ENCODE measurements at places on chromosomes 7 and 10.

DNA sequence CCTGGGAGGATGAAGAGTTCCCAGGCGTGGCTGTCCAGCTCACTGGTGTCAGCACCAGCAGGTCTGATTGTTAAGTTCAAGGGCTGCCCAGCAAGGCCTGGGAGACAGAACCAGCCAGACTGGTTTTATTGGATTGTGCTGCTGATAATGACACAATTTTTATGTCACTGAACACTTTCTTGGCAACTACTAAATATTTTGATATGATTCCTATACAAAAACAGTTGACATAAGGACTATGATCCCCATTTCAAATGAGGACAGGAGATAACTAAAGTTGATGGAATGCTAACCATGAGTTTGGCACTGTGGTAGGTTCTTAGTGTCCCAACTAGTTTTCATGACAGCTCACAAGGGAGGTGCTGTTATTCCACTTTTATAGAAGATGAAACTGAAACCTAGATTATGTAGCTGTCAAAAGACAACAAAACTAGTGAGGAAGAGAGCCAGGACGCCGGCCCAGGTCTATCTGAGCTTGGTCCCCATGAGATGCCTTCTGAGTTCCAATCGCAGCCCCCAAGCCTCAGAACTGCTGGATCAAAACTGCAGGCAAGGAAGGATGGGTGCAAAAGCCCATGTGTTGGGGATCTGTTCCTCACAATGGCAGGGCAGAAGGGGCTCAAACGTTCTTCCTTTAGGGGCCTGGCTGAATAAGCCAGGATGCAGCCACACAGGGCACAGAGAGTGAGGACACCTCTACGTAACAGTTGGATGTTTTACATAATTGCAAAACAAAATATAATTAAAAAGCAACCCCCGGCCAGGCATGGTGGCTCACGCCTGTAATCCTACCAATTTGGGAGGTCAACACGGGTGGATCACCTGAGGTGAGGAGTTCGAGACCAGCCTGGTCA lies 52.8 kb downstream of the COBL start:
- DNase-seq, result no peak

DNA sequence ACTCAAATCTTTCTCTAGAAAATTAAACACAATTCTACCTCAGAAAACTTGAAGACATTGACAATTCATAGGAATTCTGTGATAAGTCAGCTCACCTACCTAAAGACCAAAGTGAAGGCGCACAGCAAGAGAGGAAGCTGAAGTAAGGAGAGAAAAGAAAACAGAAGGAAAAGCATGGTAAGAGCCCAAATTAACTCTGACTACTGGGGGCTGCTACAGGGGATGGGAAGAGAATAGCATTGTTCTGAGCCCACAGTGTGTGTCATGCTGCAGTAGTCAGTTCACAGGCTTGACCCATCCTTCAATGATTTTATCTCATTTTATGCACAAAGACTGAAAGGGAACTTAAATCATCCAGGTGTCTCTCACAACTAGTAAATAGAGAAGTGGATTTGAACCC lies 111.3 kb downstream of the PTEN start:
- no peak for DNase-seq

DNA sequence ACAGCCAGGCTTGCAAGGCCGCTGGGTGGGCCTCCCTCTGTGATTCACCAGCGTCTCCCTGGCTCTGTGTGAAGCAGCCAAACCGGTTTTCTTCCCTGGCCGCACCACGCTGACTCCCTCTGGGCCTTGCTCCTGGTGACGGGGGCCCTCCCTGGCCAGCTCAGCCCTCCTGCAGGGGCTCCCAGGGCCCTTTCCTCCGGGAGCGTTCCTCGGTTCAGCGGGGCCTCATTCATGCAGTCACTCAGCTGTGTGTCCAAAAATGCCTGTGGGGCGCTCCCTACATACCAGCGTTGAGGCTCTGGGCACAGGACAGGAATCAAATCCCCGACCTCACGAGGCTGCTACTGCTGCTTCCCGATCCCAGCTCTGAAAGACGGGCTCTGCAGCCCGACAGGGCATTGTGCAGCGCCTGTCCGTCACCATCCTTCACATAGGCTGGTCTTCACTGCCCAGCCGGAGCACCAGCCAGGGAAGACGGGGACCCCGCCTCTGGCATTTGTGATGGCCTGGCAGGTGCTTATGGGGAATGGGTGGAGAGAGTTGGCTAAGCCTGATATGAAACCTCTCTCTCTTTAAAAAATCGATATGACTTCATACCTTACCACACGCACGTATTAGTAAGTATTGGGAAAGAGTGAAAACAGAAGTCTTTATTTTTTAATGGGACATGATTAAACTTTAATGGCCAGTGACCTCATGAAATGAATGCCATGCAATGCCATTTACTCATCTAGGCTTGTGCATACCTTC lies 110.0 kb upstream of the SHH start:
- no peak for DNase-seq

GRCh38 chr10:547591-548081 lies 141.8 kb downstream of the DIP2C start:
- no peak for DNase-seq

- no peak for DNase-seq
These were observed 371.7 kb upstream of the PRKCQ start for GRCh38 chr10:6951732-6952131.

DNA sequence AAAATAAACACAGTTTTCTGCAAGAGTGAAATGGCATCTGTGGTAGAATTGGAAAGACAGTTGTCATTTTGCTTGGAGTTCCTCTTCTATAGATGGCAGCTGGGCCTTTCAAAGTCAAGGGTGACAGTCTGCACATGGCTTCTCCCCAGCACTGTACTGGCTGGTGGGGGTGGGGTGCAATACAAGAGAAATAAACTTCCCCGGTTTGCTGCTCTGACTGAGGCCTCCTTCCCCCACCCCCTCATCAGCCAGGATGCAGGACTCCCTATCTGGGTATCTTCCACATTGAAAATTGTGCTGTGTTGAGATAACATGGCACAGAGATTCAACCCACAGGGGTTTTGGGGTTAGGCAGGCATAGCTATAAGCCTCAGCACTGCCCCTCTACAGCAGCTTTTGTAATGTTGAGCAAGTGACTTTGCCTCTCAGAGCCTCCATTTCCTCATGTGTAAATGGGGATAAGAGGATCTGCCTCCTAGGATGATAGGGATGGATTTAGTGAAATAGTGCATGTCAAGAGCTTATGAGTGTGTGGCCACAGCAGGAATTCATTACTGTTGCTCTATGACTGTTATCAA lies 85.8 kb upstream of the WDR11 start:
- DNase-seq, result no peak

DNA sequence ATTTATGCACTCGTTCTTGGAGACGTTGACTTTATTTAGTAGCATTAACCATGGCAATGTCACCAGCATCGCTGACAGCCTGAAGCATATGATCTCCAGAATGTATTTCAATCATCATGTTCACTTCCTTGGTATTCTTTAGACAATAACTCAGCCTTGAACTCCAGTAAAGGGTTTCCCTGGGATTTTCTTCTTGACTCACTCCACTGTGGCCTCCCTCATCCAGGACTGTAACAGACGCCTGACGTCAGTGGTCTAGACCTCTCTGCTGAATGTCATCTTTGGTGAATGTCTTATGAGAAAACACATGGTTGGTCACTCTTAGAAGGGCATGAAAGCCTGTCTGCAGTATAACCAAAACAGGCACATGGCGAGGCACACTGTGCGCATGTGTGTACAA lies 64.4 kb downstream of the EGFR start:
- no peak for DNase-seq

GRCh38 chr10:22823109-22823508 lies 104.7 kb upstream of the ARMC3 start:
- DNase-seq, result no peak

DNA sequence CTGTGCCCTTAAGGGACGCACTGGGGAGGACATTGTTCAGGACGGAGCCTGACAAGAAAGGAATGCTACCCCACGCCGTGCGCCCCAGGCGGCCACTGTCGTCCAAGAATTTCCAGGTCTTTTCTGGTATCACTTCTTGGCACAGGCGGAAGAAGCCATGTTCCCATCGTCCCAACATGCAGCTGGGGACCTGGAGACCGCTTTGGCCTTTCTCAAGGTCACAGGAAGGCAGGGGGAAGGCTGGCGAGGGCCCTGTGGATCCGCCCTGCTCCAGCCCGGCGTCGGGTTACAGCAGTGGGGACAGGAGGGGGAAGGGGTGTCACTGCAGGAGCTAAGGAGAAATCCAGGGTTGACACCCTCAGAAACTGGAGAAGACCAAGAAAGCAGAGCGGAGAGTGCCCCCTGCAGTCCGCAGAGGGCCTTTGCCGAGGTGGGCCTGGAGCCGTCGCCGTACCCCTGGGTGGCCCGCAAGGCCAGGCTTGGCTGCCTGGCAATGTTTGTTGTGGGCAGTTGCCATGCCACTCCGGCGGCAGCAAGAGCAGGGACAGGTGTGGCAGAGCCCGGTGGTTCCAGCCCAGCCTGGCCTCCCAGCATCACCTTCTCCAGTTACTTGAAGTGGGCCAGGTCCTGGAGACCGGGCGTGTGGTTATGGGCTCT lies 104.1 kb downstream of the LHPP start:
- no peak for DNase-seq

- DNase-seq, result no peak
These were observed 102.1 kb downstream of the OSBPL3 start for GRCh38 chr7:24877790-24878311.

DNA sequence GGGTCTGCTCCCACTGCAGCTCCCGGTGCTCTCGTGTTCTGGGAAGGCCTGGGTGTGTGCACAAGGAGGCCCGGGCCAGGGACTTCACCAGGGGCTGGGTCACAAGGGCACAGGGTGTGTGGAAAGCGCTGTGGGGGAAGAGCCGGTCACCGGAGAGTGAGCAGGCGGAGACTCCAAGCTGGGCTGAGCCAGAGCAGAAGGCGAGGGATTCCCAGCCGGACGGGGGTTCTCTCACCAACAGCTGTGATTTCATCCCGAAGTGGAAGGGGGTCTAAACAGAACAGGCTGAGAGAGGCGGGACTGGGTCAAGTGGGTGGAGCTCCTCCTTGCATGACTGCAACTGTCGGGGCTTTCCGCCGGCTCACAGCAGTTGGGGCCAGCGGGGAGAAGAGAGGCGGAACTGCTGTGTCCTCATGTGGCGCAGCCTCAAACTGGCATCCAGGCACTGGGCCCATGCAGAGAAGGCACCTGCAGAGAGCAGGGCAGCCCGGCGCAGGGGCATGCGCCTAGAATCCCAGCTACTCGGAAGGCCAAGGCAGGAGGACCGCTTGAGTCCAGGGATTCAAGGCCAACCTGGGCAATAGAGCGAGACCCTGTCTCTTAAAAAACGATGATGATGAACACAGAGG lies 7.6 kb upstream of the ORAI2 start:
- DNase-seq, result peak; percentile 79

- DNase-seq, result no peak
These were observed 33.7 kb downstream of the R3HCC1L start for GRCh38 chr10:98168147-98168546.
